ENCODE measurements at places on chromosomes 6 and 20. TPM values are rescaled to one million over a fixed set of nuclear protein-coding genes. Genes with fewer than 3 reads are reported as not detected.

DNA sequence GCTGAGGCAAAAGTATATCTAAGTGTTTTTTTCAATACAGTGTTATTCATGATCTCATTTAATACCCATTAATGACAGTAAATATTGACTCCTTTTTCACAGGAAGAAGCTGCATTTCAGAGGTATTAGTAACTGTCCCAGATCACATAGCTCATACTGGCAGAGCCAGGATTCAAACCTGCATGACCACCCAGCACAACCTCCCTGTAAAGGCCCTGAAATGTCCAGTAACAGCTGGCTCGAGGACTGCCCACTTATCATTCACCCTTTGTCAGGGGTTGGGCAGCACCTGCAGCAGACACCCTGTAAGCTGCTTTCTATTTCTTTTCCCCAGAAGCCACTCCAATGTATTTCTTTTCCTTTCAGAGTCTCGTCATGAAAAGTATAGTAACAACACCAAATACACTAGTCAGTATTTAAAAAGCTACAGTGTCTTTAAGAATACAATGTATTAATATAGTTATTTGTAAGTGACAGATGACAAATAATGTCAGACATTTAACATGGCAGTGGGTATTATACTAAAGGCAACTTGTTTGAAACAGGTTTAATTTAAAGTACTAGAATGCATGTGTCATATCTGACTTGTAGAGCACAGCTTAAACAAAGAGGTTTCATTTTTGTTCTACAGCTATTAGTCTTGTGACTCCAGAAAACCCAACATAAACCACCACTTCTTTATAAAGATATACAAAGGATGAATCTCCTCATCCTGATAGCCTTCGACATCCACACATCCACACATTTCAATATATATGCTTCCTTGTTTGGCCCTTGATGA lies 841.6 kb upstream of the GJE1 start:
- DNase-seq: peak; percentile 26

DNA sequence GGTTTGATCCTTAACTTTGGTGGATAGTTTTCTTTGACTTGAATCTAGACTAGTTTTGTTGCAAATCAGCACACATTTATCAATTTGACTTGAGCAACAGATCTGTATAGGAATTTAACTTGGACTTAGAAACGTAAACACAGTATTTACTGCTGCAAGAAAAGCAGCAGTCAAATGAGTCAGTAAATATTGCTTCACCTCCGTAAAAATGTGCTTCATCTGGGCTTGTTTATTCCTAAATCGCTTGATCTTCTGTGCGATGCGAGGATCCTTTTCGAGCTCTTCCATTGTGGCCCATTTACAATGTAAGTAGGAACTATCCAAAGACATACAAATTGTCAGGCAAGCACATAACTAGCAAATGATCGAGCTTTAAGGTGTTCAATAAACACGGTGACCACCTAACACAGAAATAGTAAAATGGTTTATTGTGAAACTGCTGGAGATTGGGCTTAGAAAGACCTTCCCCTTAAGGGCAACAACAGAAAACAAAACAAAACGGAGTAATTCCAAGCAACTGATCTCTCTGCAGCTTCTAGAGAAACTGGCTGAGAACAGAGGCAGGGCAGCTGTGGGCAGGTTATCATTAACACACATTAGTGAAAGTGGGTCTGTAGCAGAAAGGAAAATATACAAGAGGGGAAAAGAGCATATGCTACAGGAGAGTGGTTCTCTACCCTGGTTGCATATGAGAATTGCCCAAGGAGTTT lies 120.8 kb downstream of the CHD6 start:
- DNase-seq: no peak

GRCh38 chr6:47567586-47567985 lies 90.0 kb downstream of the CD2AP start:
- no peak for DNase-seq

- peak; percentile 91 for DNase-seq
These were observed 12.6 kb downstream of the DYNLT1 start for GRCh38 chr6:158631678-158632537.

DNA sequence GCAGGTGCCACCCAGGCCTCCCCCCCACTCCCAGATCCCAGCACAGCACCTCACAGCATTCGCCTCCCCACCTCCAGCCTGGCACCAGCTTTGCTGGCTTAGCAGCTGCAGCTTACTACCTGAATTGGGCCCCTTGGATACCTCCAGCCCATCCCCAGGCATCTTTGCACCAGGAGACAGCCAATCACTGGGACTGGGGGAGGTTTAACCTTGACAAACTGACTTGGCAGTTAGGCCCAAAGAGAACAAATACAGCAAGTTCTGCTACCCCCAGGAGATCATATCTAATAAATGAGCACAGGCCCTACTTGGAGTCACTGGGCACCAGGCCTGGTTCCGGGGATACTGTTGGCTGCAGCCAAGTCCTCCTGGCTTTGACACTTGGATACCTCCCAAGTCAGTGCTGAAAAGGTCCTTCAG lies 8.8 kb downstream of the PDRG1 start:
- DNase-seq: no peak

GRCh38 chr20:3161316-3162079 lies 1.8 kb upstream of the FASTKD5 start:
- no peak for DNase-seq

- no peak for DNase-seq
These were observed 1524.7 kb downstream of the GRIK2 start for GRCh38 chr6:102918161-102918560.

GRCh38 chr6:25330796-25331685 lies 51.9 kb downstream of the CARMIL1 start:
- peak; percentile 40 for DNase-seq

DNA sequence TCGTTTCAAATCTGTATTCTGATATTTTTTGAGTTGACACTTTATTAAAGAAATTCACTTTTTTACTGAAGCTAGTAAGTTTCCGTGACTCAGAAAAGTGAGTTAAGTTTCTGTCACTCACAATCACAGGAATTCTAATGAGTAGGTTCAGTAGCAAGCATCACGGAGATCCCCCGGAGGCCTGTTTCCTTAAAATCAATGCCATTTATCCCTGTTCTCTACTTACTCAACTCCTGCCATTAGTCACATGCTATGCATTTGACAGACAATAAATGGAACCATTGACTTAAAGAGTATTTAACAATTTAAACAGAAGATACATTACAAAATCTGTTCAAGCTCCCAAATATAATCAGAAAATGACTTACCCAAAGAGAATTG lies 9.1 kb downstream of the SLC18B1 start:
- DNase-seq: no peak

DNA sequence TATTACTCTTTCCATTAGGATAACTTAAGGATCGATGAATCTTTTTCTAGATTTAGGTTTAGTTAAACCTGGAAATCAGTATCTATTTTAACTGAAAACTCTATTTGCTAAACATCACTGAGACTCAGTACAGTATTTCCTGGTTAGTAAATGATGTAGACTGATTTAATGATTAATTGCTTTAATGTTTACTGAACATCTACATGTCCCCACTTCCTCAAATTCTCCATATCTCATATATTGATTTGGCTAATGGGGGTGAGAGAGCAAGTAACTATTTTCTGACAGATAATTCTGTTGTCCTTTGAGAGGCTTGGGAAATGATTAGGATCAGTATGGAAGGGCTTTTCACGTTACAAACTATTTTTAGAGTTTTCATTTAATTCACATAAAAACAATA lies 10.3 kb downstream of the MKKS start:
- no peak for DNase-seq

DNA sequence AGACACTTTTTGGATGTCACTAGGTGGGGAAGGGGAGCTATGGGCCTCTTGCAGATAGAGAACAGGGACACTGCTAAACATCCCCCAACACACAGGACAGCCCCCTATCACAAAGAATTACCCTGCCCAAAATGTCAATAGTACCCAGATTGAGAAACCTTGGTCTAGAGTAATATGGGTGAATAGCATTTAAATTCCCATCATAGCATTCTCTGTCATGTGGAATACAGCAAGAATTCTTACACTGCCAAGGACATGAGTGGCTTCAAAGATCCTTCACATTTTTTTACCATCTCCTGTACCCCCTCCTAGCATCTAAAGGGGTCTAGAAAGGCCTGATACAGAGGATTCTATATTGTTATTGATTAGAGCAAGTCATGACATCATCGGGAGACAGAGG lies 83.1 kb upstream of the SSTR4 start:
- no peak for DNase-seq

GRCh38 chr20:1214838-1215261 lies 11.0 kb upstream of the RAD21L1 start:
- DNase-seq: no peak

- DNase-seq: no peak
These were observed 83.3 kb upstream of the TNFAIP3 start for GRCh38 chr6:137783710-137784109.

GRCh38 chr6:138681627-138682026 lies 91.9 kb upstream of the CCDC28A start:
- DNase-seq: no peak

DNA sequence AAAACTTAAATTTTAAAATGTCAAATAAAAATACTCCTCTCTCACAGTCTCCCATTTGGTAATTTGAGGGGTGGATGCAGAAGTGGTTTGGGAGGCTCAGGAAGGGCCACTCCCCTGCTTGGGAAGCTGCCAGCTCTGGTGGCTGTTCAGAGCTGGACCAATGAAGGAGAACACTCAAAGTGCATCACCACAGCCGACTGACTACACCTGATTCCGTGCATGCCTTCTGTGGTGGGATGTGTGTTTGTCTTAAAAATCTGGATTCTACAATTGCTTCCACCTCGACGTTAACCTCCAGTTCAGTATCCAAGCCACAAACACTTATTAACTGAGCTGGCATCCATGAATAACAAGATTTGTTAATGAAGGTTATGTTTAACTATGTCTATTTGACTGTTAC lies 137.3 kb downstream of the FOXC1 start:
- DNase-seq: no peak

- DNase-seq: no peak
These were observed 31.4 kb upstream of the AKAP7 start for GRCh38 chr6:131103901-131104300.

- DNase-seq: peak; percentile 37
These were observed 30.2 kb downstream of the SLC2A10 start for GRCh38 chr20:46739431-46740213.

- DNase-seq: peak; percentile 20
These were observed 180.1 kb upstream of the RNF24 start for GRCh38 chr20:4195499-4195898.

DNA sequence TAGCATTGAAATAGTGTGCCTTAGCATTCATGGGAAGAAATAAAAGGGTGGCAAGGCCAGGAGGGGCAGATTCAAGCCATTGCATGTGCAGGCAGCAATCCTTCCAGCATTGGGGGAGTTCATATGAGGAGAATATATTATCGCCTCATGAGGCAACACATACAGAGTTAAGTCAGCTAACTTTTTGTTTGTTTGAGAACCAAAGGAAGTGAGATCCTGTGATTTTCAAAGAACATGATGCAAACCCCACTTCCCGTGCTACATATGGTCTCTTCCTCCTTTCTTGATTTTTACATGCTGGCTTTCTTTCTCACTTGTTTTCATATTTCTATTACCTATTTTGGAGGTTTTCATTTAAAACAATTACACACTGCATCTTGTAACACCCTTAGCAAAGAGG lies 579.7 kb upstream of the ARID1B start:
- no peak for DNase-seq

SCAND1 gene
- 125 TPM for total RNA-seq

EFCAB8 gene
- total RNA-seq: not detected

KCNK16 gene
- not detected for total RNA-seq

SLC18B1 gene
- 6.3 TPM for total RNA-seq

RRAGD gene
- 0.63 TPM for total RNA-seq

FOXC1 gene
- 1.8 TPM for total RNA-seq

GJA1 gene
- 8.3 TPM for total RNA-seq
